ENCODE measurements at places on chromosomes 4 and X. TPM values are rescaled to one million over a fixed set of nuclear protein-coding genes. Genes with fewer than 3 reads are reported as not detected.

DNA sequence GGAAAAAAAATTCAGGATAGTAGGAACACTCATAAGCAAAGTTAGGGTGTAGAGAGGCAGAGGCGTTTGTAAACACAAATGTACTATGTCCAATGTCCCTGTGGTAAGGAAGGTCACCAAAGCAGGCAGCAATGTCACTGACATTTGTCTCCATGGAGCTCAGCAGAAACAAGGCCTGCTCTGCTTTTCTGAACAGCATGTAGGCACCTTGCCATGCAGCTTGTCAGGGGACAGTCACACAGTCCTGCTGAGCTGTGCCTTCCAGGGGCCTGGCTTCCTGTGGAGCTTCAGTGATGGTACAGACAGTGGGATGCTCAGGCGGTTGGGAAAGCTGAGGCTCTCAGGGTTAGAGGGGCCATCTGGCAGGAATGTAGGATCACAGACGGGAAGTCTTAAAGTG is 74.5 kb upstream of the HS3ST1 start:
- no peak for ATAC-seq

GRCh38 chr4:1077711-1078477 is 35.5 kb downstream of the RNF212 start:
- ATAC-seq: no peak

DNA sequence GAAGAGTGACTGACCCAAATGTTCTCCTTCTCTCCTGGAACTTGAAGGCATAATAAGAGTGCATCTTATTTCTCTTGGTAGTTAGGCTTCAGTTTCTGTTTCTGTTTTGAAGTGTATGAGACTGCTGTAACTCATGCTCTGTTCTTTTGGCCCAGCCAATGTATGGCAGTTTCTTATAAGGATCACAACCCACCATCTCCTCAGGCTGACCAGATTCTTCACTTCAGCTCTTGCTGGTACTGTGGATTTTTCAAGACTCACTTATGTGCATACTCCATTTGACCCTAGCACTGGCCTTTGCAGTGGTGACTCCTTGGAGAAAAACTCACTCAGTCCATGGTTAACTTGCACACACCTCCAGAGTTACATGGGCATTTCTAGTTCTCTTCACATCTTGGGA is 9.6 kb upstream of the YTHDC1 start:
- peak; percentile 74 for ATAC-seq

- no peak for ATAC-seq
Measured at GRCh38 chr4:76809594-76810305, 88.2 kb downstream of the SOWAHB start.

DNA sequence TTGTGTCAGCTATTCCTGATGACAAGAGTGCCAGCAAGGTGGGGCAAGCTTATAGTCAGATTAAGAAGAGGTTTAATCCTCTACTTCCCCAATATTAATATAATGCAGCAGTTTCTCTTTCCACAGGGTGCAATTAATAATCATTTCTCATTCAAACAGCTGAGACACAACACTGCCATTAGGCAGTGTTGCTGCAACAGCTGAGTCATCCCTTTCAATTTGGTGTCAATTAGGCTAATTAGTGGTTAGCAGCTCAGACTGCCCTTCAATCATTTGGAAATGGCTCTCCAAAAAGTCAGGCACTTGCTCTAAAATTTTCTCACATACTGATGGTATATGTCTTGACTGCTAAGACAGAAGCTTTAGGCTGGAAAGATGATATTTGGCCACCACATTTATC is 265.7 kb upstream of the FAM241A start:
- no peak for ATAC-seq

GRCh38 chrX:8879750-8880149 is 78.6 kb upstream of the FAM9A start:
- no peak for ATAC-seq

GRCh38 chrX:66042307-66043077 is 2.6 kb upstream of the VSIG4 start:
- ATAC-seq: peak; percentile 42

DNA sequence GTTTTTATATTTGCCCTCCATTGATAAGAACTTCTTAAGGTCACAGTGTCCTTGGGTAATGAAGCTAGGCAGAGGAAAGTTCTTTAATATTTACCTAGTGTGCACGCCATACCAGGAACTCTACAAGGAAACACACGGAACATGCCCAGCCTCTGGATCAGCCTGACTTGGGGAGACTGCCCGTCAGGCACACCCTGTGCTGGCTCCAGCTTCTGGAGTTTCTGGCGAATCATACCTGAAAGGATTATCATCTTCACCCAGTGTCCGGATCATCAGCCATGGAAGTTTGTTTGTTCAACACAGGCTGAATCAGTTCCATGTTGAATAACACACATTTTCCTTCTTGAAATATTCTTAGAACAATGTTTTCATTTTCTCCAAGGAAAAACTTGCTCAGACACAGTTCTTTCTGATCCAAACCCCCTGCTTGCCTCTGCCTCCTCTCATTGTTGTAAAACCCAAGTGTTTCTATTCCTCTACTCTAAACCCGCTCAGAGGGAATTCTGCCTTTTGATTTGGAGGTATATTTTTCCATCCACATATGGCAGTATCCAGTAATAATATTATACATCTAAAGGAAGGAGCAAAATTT is 176.7 kb downstream of the SHROOM3 start:
- ATAC-seq: no peak

GRCh38 chr4:122450847-122451246 is 5.7 kb downstream of the IL2 start:
- ATAC-seq: peak; percentile 67

DNA sequence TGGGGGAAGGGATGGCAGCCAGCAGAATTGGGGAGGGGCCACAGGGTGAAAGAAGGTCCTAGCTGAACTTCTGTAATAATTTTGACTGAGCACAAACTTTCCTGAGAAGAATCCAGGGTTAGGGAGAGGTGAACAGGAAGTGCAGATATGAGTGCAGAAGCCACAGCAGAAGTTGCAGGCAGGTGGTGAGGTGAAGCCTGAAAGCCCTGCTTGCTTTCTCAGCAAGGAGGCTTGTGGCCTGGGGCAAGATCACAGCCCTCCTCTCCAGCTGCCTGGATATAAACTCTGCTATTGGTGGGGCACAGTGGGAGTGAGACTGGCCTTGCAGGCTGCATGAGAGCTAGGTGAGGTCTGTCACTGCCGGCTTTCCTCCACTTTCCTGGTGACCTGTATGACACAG is 44.1 kb upstream of the UPRT start:
- peak; percentile 29 for ATAC-seq

DNA sequence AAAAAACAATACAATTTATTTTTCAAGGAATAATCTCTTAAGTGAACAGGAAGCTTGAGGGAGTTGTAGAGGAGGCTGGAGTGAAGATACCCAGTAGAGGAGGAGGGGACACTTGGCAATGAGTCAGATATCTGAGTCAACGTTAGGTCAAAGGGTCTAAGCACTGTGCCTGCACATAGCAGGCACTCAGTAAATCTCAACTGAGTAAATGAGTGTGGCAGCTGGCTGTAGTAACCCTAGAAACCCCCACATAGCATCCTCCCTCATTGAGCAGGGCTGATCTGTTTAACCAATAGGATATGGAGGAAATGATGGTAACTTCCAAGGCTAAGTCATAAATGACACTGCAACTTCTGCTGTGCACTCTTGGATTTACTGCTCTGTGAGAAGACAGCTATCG is 186.0 kb upstream of the FAM241A start:
- no peak for ATAC-seq

The PLP1 gene
- not detected for total RNA-seq

The MAGEA4 gene
- total RNA-seq: not detected

The PGAM4 gene
- not detected for total RNA-seq

The COX7B2 gene
- total RNA-seq: not detected

The STK32B gene
- not detected for total RNA-seq

The LNX1 gene
- not detected for total RNA-seq

The PROM1 gene
- total RNA-seq: 0.26 TPM

The SSX2B gene
- not detected for total RNA-seq

The PDCL2 gene
- total RNA-seq: not detected
